T-cell (primary cell): ENCODE measurements at places on chromosomes 12 and 14.

GRCh38 chr12:16618256-16618655 lies 12.3 kb upstream of the LMO3 start:
- no peak for DNase-seq

DNA sequence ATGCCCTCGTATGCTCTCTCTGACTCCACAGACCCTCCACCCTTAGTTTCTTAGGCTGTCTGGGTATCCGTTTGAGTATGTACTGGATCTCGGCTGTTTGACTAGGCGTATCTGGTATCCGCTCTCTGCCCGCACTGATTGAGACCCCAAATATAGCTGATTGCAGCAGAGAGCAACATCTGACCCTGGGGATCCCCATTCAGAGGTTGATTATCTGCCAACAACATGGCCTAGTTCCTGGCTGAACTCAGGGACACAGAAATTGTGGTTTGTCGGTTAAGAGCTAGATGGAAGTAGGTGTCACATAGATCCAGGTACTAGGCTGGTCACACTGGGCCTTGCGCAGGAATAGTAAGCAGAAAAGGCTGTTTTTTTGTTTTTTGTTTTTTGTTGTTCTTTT lies 359.9 kb downstream of the FUT8 start:
- no peak for DNase-seq

- no peak for DNase-seq
Measured at GRCh38 chr12:124617615-124618014, 50.2 kb upstream of the NCOR2 start.

DNA sequence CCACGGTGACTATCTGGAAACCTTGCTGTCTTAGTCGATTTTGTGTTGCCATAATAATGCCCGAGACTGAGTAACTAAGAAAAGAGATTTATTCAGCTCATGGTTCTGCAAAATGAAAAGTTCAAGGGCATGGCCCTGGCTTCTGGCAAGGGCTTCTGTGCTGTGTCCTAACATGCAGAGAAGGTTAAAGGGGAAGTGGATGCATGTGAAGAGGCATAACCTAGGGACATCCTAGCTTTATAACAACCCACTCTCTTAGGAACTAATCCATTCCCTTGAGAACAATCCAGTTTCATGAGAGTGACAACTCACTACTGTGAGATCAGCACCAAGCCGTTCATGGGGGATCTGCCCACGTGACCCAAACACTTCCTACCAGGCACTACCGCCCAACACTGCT lies 11.5 kb downstream of the FLVCR2 start:
- DNase-seq = no peak

DNA sequence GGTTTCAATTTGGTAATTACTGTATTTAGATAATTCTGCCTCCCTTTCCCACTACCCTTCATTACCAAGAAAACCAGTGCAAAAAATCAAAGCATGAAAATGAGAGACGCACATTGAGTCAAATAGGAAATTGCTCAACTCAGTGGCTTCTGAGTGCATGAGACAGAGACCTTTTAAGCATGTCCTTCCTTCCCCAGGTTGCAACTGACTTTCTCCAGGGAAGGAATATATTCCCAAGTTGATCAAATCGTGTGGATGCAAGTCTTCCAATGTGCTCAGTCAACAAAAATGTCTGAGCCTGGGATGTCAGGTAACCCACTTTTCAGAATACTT lies 12.9 kb downstream of the BMP4 start:
- no peak for DNase-seq

- no peak for DNase-seq
Measured at GRCh38 chr12:98814254-98814653, 169.2 kb downstream of the APAF1 start.

- peak; percentile 74 for DNase-seq
Measured at GRCh38 chr14:98984719-98985041, 287.3 kb downstream of the BCL11B start.

GRCh38 chr12:123931686-123932321 lies 40.8 kb downstream of the CCDC92 start:
- DNase-seq = peak; percentile 61

GRCh38 chr12:31245822-31246469 lies 80.0 kb downstream of the SINHCAF start:
- no peak for DNase-seq

GRCh38 chr12:81143057-81143456 lies 65.2 kb downstream of the ACSS3 start:
- no peak for DNase-seq
